ENCODE measurements at places on chromosomes 7 and 10.

DNA sequence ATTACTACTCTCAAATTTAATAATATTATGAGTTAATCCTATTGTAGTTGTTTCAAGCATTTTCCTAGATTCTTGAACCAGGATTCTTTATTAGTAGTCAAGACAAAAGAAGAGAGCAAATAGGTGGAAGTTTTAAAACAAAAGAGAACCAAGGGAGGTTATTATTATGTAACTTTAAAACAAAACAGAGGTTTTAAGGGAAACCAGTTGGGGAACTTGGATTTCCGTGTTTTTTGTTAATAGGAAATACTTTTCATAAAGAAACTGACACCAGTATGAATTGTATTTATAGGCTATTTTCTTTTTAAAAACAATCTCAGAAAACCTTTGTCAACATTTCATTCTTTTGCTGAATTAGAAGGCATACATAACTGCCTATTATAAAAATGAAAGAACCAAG lies 183.9 kb downstream of the WNT2 start:
- DNase-seq, result no peak

DNA sequence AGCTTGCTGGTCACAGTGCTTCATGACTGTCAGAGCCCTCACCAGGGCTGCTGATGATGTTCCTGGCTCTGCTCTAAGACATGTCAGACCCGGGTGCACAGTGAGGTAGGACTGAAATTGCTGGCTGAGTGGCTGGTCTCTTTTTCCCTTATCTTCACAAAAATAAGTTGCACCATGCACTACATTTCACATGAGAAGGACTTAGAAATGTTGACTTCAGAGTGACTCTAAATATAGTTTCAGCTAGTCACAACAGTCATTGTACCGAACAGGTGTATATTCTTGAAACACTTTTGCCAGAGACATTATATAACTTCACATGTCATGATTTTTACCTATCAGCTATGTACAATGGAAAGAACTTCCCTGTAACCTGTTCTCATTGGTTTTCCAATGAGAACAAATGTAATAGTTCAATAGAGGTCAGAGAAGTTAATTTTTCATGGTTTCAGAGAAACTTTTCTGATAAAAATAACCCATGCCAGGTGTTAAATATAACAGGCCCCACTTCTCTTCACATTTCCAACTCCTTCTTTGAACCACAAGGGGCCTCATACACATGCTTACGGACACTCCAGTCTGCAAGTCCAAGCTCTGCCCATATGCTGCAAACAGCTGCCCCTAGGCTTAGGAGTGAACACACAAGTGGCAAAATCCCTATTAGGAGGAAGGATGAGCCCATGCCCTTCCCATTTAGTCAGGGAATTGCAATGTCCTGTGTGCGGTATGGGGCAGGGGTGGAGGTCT lies 115.6 kb downstream of the CDK6 start:
- peak; percentile 86 for DNase-seq

GRCh38 chr7:145293754-145294153 lies 457.9 kb upstream of the TPK1 start:
- no peak for DNase-seq

DNA sequence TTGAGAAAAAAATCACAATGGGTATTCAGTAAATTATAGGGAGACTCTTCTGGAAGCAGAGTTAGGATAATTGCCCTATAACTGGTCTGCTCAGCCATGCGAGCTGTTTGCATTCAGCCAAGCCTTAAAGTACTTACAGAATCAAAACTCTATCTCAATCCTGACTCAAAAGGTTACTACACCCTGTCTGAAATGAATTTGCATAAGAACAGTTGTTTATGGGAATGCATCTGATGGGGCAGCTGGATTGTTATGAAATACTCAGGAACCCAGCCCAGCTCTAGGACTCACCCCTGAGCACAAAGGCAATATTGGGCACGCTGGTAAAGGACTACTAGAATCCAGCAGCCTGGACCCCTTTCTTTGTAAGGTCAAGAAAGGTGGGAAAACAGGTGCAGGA lies 38.8 kb downstream of the AKR1B15 start:
- no peak for DNase-seq

GRCh38 chr7:122984021-122984420 lies 11.5 kb downstream of the TAS2R16 start:
- no peak for DNase-seq
